Activated naive CD4-positive, alpha-beta T cell treated with anti-CD3 and anti-CD28 coated beads, Interleukin-2, amount 50 U/mL, for 72 hours (primary cell): ENCODE measurements at places on chromosomes 16 and 17.

DNA sequence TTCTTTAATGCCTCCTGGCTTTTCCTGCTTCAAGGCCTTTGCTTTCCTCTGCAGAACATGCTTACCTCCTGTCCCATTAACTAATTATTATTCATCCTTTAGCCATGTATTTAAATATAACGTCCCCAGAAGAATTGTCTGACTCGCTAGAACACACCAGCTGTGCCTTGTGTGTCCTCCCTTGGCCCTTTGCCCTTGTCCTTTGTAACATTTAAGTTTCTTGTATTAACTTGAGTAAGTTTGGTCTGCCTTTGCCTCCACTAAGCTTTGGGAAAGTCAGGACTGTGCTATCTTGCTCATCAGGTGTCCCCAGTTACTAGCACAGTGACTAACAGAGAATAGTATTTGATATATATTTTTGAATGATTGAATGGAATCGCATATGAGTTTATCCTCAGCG is 29.6 kb upstream of the ABCA9 start:
- DNase-seq: no peak

- no peak for DNase-seq
Measured at GRCh38 chr16:62102588-62102987, 66.3 kb upstream of the CDH8 start.

DNA sequence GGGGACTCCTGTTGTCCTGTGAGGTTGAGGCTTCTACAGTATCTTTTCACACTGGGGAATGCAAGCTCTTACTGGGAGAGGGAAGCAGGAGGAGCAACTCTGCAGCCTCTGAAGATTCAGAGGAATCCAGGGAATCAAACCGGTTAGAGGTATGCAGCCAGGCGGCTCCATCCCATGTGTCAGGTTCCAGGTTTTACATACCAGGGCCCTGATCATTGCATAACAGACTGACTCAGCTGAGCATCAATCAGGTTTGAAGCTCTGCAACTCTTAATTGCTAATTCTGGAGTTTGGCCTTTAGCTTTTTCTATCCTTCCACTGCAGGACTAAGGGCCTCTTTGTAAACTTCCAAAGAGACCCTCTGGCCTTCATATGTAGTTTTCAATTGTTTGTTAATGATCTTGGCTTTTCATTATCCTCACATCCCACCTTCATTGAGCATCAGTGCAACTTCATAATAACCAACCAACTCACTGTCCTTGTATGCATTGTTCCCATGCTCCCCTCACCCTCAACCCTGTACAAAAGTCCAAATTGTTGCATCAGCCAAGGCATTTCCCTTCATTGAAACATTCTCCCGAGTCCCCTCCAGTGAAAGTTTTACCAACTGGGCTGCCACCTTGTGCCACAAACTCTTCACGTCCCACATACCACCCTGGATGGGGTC is 59.7 kb upstream of the DHX40 start:
- DNase-seq: no peak

DNA sequence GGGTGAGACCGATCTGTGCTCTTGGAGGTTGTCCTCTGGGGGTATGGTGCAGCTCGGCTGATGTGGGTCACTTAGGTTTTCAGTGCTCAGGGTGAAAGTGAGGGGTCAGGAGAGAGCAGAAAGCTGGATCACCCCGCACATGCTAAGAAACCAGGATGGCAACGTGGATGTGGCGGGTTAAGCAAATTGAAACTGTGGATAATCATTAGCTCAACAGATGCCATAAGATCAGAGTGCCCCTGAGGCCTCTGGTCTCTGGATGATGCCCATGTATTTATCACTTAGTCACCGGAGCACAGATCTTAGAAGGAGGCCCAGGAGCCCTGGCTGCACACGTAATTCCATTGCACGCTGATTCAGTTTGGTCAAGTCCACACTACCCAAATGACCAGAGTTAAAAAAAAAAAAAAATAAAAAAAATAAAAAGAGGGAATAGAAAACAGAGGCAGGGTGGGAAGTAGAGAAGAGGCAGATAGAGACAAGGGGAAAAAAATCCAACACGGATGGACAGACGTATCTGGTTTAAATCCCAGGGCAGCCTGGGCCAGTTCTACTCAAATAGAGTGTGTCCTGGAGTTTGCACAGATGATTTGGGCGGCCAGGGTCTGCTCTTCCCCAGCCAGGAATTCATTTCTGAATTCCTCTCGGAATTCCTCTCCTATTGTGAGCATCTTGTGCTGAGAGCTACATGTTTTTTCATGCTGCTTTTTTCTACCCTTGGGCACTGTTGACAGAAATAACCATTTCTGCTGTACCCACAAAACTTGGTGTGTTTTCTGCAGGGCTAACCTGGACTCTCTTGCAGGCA is 378.3 kb downstream of the CPPED1 start:
- no peak for DNase-seq

- DNase-seq: no peak
Measured at GRCh38 chr16:67845291-67846062, 1.3 kb upstream of the NUTF2 start.

GRCh38 chr16:80046848-80047247 is 446.3 kb upstream of the MAF start:
- DNase-seq: no peak

GRCh38 chr17:34567691-34568465 is 11.5 kb upstream of the TMEM132E start:
- DNase-seq: no peak

GRCh38 chr17:78253946-78254672 is 22.7 kb downstream of the TMEM235 start:
- peak; percentile 81 for DNase-seq

DNA sequence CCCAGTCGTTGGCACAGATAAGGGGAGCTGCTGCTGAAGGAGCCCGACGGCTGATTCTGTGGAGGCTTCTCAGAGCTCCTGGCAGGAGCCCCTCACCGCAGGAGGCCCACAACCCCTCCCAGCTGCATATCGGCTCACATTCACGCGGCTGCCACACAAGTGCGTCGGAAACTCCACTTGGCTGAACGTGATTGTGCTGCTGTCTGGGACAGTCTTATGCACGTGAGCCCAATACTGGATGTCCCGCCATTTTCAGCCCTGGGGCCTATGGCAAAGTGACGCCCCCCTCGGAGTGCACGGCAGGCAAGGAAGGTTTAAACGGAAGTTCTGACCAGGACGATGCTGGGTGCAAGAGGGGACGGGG is 8.7 kb upstream of the PITPNA start:
- DNase-seq: no peak

DNA sequence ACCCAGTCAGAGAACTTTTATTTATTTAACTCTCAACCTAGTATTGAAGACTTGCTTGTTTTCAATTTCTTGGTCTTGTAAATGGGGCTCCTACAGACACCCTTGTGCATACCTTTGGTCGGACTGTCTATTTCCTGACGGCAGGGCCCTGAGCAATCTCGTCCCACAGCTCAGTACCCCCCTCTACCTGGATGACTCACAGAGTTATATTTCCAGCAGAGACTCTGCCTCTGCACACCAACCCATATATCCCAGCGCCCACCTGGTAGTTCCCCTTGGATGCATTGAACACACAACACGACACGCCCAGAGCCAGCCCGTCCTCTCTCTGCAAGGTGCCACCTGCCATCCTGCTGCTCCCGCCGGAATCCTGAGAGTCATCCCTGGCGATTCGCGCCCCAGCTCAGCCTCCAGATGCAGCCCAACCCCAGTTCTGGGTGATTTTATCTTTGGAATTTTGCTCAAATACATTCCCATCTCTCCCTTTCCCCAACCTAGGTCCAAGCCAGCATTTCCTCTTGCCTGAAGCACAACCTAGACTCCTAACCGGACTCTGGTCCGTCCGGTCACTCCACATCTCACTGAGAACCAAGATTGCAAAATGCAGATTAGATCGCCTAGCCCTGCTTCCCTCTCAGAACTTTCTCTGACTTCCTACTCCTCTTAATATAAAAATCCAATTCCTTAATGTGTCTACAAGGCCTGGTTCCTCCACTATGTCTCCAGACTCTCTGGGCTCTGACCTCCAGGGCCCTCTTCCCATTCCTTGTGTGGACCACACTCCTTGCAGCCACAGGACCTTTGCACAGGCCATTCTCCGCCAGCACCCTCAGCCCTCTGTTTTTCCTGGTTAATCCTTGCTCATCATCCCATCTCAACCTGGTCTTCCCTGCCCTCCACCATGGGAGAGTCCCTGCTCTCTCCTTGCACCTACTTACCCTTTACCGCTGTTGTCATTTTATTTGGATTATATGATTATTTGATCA is 129.2 kb downstream of the SEC14L1 start:
- no peak for DNase-seq

- DNase-seq: no peak
Measured at GRCh38 chr16:3047387-3047720, 993 bp downstream of the MMP25 start.

- peak; percentile 64 for DNase-seq
Measured at GRCh38 chr17:60601447-60602384, 1.7 kb downstream of the PPM1D start.

- no peak for DNase-seq
Measured at GRCh38 chr17:81333616-81334368, 38.7 kb upstream of the SLC38A10 start.

DNA sequence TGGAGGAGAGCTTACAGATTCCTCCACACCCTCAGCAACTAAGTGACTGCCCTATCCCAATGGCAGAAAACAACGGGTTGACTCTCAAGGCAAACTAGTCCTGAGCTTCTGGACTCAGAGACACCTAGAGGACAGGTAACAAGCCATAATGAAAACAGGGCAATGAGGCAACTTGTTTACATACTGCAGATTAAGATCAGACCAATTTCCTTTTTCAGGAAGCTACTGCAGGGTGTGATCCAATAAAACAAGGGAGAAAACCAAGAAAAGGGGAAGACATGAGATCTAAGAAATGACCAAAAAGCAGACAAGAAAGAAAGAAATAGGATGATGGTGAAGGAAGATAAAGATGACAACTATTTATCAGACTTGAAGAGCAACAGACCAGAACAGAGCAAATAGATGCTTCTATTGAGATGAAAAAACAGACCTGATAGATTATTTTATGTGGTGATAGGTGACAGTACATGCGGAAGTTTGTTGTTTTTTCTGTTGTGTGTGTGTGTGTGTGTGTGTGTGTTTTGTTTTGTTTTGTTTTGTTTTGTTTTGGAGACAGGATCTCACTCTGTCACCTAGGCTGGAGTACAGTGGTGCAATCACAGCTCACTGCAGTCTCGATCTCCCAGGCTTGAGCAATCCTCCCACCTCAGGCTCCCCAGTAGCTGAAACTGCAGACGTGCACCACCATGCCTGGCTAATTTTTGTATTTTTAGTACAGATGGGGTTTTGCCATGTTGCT is 120.7 kb downstream of the GAS7 start:
- DNase-seq: no peak

DNA sequence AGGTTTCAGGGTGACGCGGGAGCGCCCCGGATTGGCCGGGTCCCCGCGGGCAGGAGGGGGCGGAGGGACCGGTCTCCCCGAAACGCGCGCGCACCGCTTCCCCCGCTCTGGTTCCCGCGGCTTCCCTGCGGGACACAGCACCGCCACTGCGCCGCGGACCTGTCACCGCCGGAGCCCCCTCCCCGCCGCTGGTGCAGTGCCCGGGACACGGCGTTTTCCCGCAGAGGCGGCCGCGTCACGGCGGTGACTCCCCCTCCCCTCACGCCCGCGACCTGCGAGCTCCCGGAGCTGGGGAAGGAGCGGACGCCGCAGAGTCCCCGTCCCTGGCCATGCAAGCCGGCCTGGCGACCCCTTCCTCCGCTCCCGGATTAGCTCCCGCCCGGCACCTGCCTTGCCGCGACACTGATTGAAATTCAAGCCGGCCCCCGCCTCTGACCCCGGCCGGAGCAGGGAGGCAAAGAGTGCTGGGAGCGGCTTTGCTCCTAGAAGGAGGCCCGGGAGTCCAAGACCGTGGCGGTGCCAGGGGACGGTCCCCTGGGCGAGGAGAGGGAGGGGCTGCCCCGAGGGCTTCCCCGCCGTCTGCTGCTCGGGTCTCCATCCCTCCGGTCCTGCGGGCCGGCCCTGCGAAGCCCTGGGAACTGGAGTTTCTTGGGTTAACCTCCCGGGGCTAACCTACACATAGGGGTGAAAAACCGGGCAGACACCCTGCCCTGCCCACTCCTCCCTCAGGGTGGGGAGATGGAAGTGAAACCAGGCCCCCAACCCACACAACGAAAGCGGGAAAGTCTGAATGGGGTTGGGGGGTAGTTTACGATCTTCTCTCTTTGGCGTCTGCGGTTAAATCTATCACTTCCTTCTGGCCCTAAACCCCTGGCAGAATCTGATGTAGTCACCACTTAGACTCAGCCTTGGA is 1.0 kb downstream of the RHBDL3 start:
- DNase-seq: peak; percentile 25

DNA sequence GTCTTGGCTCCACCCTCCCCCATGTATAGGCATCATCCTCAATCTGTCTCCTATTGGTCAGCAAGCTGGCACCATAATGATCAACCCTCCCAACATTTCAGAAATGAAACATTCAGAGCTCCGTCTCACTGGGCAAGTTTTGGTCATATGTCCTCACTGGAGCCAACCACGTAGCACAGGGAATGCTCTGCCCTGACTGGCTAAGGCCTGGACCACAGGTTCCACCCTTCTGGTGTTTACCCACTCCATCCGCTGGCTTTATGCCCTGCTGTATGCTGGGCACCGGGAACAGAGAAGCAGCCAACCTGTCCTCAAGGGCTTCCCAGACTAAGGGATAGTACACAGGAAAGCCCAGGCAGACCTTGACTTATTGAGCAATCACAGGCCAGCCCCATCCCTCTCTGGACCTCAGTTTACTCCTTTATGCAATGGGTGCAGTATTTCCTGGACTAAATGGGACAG is 20.5 kb downstream of the MYO15A start:
- DNase-seq: no peak

DNA sequence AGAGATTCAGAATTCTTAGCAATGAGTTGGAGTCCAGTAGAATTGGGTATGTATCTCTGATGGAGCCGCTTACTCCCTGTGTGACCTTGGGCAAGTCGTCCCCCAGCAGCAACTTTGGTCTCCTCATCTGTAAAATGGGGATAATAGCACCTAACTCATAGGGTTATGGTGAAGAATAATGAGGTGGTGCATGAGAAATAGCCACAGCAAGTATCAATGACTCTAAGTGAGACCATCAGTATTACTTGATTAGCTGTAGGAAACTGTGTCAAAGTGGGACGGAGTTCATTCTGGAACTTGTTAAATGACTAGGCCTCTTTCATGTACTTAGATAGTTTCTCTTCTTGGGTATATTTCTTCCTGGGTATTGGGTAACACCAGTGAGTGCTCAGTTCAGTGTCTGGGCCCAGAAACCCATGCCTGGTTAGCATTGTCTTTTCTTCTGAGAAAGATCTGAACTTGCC is 6.4 kb downstream of the PRKCB start:
- no peak for DNase-seq

GRCh38 chr17:34725008-34725407 is 145.6 kb downstream of the TMEM132E start:
- no peak for DNase-seq

- DNase-seq: no peak
Measured at GRCh38 chr17:76597156-76598003, 11.7 kb upstream of the ST6GALNAC2 start.

- no peak for DNase-seq
Measured at GRCh38 chr17:37676115-37676925, 33.1 kb upstream of the DDX52 start.

GRCh38 chr17:27446569-27447301 is 9.5 kb upstream of the KSR1 start:
- DNase-seq: no peak

- no peak for DNase-seq
Measured at GRCh38 chr17:47862621-47863440, 11.9 kb upstream of the SP6 start.

GRCh38 chr16:56609463-56609921 is 1.1 kb downstream of the MT2A start:
- DNase-seq: no peak
